NCI-H1105 (cell line): ENCODE measurements at places on chromosomes 4 and X.

DNA sequence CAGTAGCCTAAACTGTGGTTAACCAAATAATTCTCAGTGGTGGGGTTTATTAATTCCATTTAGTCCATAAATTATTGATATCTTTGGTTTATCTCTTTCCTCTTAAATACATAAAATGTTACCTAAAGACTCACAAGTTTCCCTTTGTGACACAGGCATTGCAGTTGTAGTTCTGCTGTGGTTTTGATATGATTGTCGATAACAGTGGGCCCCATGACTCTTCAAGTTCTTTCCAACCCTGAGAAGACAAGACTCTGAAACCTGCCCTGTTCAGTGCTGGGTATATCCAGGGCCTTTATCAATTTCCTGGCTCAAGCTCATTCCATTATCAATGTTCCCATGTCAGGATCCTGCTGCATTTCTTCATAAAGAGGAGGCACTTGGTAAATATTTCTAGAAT is 117.9 kb upstream of the TBC1D9 start:
- no peak for DNase-seq

DNA sequence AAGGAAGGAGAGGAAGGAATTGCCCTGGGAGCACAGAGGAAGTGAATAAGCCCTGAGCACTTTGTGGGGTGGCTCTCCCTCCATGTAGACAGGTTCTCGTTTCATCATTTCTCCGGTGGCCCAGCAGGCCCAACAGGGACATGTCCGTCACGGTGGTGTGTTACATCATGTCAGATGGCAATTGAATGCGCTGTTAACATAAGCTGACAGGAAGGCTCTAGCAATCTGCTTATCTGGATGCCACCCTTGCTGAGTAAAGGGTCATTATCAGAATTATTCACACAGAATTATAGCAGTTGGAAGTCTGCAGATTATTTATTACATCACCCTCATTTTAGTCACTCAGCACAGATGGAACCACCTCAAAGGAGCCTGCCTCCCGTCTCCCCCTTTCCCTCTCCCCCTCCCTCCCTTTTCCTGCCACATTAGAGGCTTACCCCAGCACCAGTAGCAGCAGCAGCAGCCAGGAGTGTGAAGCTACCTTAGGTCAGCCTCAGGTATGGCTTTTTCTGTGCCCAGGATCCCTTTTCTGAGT is 124.3 kb upstream of the TRIM2 start:
- DNase-seq, result no peak

DNA sequence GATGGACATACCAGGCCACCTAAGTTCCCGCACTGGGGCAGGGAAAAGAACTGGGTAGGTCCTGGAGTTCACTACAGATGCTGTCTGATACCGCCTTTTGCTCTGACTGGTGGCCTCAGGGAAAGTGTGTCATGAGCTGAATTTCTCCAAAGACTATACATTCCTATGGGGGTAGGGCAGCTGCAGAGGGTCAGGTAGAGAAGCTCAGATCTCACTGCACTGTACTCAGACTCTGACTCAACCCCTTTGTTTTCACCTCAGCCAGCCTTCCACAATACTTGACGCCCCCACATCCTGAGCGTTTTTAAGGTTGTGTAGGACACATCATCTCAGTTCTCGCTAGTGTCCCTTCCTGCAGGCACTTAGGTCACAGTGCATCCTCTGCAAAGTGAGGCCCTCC is 7.8 kb downstream of the GATB start:
- DNase-seq, result no peak

DNA sequence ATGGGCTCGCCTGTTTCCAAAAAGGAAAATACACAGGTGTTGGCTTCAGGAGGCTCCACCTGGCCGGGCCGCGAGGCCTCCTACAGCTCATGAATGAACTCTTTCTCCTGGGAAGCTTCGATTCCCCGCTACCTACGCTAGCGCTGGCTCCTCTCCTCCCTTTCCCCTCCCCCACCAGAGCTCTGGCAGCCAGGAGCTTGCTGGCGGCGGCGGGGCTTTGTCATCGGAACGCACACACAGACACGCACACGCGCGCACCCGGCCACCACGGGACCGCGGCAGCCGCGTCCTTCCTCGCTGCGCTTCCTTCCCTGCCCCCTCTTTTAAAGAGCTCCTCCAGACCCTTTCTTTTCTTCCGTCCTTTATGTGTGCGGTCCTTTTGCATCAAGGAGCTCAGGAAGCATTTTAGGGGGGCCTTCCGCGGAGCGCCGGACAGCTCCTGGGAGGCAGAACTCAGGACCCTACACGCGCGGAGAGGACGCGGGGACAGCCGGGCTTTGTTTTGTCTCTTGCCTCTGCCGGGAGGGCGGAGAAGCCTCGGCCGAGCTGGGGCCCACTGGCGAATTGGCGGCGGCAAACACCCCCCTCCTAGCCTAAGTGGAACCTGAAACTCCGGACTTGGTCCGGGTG is 70.2 kb upstream of the BCOR start:
- peak; percentile 19 for DNase-seq

GRCh38 chr4:185580699-185581098 is 45.4 kb upstream of the PDLIM3 start:
- DNase-seq, result no peak

GRCh38 chr4:123102897-123103471 is 180.6 kb upstream of the NUDT6 start:
- DNase-seq, result peak; percentile 0

DNA sequence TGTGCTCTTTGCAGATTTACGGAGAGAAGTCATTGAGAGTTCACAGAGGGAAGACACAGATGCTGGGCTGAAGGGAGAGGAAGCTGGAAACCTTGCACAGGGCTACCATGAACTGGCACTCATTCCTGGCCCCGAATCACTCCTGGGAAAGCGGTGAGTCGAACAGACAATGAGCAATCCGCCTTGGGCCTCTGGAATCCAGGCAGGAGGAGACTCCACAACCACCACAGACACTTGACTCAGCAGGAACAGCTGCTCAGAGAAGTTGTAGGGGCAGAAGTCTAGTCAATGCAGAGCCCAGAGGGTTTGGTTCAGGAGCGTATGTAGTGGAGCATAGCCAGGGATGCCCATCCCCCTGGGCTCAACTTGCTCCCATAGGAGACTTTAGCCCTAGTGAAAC is 62.8 kb upstream of the GRIA3 start:
- no peak for DNase-seq

- DNase-seq, result no peak
These were observed 77.7 kb downstream of the CC2D2A start for GRCh38 chr4:15547392-15547791.

DNA sequence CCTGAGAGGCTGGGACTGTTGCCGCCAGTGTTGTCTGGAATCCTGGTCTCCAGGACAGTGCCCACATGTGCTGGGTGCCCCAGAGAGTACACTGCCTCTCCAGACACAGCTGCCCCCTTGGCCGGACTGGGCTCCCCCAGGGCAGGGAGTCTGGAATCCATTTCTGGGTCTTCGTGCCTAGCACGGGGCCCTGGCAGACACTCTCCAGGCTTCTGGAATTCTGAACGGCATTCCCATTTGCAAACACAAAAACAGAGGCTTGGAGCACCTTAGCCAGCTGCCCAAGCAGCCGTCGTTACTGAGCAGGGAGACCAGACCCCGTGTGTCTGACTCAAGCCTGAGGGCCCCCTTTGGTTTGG is 20.8 kb downstream of the HMX1 start:
- no peak for DNase-seq

DNA sequence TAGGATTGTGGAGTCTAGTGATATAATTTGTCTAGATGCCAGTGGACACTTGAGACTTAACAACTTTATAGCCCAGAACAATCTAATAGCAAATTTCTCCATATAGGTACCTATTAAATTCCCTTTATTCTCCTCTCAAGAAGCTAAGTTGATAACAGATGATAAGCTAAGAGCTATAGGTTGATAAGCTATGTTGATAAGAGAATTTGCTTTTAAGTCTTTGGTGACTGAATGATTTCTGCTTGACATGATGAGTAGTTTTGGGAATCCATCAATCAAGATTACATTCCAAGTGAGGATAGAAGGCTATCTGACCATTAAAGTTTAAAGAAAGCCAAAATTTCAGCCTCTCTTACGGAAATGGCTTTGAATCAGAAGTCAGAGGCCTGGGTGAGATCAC is 131.6 kb downstream of the EMCN start:
- no peak for DNase-seq

GRCh38 chr4:159178979-159179969 is 76.4 kb downstream of the RAPGEF2 start:
- no peak for DNase-seq

- no peak for DNase-seq
These were observed 1176.7 kb downstream of the NLGN4X start for GRCh38 chrX:5051831-5052491.

GRCh38 chr4:14157262-14157661 is 529.7 kb upstream of the BOD1L1 start:
- no peak for DNase-seq

GRCh38 chr4:163091685-163092034 is 75.0 kb downstream of the NAF1 start:
- DNase-seq, result no peak

- DNase-seq, result no peak
These were observed 148.6 kb downstream of the EPHA5 start for GRCh38 chr4:65521666-65522065.

- no peak for DNase-seq
These were observed 13.1 kb downstream of the ZMAT1 start for GRCh38 chrX:101918751-101919150.

DNA sequence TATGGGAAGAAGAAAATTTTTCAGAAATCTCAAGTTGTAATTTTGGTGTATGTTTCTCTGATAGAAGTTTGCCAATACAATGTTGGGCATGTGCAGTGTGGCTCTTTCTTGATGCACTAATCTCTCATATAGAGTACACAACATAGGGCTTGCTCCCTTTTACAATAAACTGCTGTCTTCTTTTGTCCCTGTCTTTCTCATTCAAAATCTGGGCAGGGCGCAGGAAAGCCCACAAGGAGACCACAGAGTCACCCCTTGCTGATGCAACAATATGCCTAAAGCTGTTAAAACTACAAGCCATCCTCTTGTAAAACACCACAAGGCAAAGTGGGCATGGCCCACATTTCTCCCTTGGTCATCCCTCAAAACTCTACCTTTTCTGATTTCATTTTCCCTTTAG is 63.4 kb upstream of the TBC1D9 start:
- DNase-seq, result no peak

GRCh38 chr4:117771647-117772337 is 262.5 kb upstream of the NDST3 start:
- DNase-seq, result no peak

DNA sequence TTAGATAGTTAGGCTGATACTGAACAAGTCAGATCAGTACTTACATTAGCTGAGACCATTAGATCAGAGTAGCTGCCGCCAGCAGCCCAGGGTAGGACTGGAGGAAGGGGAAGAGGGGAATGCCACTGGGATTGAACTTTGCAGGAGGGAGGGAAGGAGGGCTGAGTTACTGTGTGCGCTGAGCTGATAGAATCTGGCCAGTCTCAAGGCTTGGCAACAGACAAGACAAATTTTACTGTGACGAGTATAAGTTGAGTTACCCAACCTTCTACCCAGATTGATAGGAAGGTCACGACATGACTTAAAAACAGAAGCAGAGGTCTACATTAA is 372.1 kb downstream of the OPHN1 start:
- DNase-seq, result no peak

DNA sequence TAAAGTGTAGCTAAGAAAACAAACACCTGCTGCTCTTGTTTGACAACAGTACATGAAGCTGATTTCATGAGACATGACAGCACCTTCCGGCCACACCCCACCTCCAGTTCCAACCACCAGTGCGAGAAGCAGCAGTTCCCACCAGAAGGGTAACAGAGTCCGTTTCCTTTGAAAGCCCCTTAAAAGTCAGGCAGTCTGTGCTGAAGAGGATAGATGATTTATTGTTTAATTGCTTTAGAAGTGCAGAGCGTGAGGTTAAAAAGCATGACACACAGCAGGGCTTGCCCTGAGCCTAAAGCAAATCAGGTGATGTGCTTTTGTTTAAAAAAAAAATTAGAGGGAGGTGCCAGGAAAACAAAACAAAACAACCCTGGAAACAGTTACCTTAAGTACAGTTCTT is 82.6 kb downstream of the HADH start:
- peak; percentile 39 for DNase-seq

GRCh38 chr4:139606579-139607501 is 50.8 kb upstream of the SETD7 start:
- DNase-seq, result no peak

DNA sequence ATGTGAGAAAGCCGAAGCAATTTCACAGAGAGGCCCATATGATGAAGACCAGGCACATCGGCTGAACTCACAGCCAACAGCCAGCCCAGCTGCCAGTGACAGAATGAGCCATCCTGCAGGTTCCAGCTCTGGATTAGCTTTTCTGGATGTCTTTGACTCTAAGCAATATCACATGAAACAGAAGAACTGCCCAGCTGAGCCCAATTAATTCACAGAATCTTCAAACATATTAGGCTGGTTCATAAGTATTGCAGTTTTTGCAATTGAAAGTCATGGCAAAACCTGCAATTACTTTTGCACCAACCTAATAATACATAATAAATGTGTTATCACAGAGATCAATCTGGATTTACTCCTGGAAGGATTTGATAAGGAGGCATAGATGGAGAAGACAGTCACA is 299.9 kb downstream of the RAB28 start:
- no peak for DNase-seq

- no peak for DNase-seq
These were observed 132.3 kb upstream of the UGT8 start for GRCh38 chr4:114466299-114466698.

DNA sequence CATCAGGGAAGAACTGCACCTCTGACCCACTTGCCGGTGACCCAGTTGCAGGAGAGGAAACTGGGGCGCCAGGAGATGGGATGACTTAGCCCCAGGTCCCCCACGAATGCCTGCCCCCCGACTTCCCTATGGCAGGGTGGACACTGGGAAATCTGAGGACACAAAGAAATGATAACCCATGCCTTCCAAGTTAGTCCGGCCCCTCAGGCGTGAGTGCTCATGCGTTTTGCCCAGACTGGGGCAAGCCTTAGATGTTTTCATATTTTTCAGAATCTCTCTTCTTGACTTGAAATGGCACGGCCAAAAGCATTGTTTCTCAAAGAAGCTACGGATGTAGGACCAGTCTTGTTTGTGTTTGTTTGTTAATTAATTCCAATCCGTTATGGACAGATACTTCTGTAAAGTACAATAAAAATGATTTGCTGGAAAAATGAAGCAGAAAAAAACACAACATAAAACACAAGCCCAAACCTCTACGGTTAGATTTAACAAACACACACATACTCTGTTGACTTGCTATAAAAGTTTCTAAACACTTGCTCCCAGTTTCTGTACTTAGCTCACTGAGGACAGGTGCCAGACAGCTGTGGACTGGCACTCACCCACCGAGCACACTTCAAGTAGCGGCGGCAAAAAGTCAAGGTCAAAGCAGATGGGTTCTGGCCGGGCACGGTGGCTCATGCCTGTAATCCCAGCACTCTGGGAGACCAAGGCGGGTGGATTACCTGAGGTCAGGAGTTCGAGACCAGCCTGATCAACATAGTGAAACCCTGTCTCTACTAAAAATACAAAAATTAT is 341.5 kb downstream of the BCOR start:
- no peak for DNase-seq

GRCh38 chrX:21656587-21657317 is 1.4 kb downstream of the KLHL34 start:
- no peak for DNase-seq

GRCh38 chr4:39814403-39815185 is 116.7 kb downstream of the UBE2K start:
- no peak for DNase-seq

- DNase-seq, result no peak
These were observed 377.4 kb downstream of the SMARCA1 start for GRCh38 chrX:129145840-129146272.

GRCh38 chr4:25966171-25966570 is 52.2 kb downstream of the SMIM20 start:
- no peak for DNase-seq

- no peak for DNase-seq
These were observed 134.1 kb upstream of the GUCY1A1 start for GRCh38 chr4:155532373-155533085.

GRCh38 chr4:40710484-40711254 is 39.1 kb upstream of the NSUN7 start:
- DNase-seq, result no peak
